ENCODE measurements at places on chromosomes 13 and 19. TPM values are rescaled to one million over a fixed set of nuclear protein-coding genes. Genes with fewer than 3 reads are reported as not detected.

Gene MIA
- total RNA-seq = 0.26 TPM

Gene VSTM1
- not detected for total RNA-seq

DNA sequence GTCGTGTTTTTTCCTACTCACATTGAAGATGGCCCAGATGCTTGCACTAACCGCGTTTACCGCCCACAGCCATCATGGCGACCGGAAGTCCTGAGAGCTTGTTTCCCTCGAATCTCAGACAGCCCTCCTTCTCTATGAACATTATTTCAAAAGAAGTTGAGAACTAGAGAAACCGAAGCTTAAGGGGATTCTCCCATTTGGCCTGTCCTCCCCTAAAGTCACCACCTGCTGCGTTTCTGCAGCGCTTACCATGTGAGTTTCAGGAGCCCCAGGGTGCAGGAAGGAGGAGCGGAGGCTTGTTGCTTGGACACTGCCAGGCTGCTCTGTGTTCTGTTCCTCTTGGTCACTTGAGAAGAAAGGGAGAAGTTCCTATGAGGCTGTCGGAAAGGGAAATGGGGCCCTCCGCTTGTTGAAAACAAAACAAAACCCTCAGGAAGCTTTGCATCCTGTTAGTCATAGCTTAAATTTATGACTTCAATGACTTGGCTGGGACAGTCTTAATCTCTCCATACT is 6.2 kb downstream of the CARD8 start:
- no peak for DNase-seq
- no peaks in the 10 kb centered on the region for H3K36me3 ChIP-seq
- H3K27ac ChIP-seq = no peak overlapping the region
- H3K4me3 ChIP-seq = no peak overlapping the region

DNA sequence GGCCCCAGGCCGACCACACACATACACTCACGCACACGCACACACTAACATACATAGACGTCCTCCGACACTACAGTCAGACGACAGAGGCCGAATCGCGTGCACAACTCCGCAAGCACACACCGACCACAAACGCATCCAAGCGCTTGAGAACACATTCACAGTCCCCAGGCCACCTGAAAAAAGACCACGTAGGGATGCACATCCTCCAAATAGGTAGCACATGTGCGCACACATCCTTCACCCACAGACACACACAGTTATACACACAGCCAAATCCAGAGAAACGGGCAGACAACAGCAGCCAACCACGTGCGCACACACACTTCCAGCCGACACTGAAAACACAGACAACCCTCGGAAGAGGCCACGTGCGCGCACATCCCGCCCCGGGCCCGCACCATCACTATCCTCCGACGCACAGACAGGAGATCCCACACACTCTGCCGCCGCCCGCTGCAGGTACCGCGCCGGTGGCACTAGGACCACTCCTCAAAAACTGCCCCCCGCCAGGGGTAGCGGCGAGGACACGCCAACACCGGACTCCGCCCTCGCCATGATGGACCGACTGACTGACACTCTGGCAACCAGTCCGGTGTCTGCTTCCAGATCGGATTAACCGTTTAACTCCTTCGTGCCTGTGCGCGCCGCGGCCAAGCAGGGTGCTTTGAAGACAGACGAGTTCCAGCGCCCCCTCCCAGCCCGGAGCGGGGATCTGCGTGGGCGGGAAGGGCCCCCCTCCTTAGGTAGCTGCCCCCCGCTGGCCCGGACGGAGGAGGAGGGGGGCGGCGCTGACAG is 493 bp upstream of the PDE4A start:
- no peaks in the 10 kb centered on the region for H3K36me3 ChIP-seq
- peaks cover 19% of the 10 kb centered on the region for H3K4me1 ChIP-seq
- peak; percentile 82 for DNase-seq
- H3K27me3 ChIP-seq = peaks cover 34% of the 10 kb centered on the region

DNA sequence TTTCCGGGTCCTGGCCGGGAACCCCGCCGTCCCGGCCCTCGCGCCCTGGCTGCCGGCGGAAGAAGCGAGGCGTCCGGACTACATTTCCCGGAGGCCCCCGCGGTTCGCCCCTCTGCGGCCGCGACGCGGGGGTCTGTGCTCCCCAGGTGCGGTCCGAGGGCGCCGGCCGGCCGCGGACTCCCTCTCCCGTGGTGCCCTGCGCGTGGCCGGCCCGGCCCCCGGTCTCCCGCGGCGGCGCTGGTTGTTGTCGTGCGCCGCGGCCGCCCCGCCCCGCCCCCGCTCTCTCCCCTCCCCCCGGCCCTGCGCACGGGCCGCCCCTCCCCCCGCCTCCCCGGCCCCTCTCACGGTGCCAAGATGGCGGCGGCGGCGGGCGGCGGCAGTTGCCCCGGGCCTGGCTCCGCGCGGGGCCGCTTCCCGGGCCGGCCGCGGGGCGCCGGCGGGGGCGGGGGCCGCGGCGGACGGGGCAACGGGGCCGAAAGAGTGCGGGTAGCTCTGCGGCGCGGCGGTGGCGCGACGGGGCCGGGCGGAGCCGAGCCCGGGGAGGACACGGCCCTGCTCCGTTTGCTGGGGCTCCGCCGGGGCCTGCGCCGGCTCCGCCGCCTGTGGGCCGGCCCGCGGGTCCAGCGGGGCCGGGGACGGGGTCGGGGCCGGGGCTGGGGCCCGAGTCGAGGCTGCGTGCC is at the start of gene KMT2B:
Gene KMT2B (plus strand): TSS at position 339 of the 680 bp plus-strand sequence. CDS start 16 bp downstream, at position 355.
- peaks cover 9% of the 10 kb centered on the region for H3K4me1 ChIP-seq
- H3K4me3 ChIP-seq = peak within 1 kb of the TSS; percentile 83
- no peak for DNase-seq
- peaks cover 19% of the 10 kb centered on the region for H3K36me3 ChIP-seq

DNA sequence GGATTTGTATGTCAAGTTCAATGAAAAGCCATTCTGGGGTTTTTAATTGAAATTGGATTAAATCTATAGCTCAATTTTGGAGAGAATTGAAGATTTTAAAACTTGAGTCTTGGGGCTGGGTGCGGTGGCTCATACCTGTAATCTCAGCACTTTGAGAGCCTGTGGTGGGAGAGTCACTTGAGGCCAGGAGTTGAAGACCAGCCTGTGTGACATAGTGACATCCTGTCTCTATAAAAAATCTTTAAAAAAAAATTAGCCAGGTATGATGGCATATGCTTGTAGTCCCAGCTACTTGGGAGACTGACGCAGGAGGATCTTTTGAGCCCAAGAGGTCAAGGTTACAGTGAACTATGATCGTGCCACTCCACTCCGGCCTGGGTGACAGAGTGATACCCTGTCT is 41.2 kb downstream of the VAV1 start:
- H3K4me1 ChIP-seq = no peaks in the 10 kb centered on the region
- no peak overlapping the region for H3K27ac ChIP-seq
- no peak overlapping the region for H3K4me3 ChIP-seq
- DNase-seq = no peak
- H3K36me3 ChIP-seq = no peaks in the 10 kb centered on the region

DNA sequence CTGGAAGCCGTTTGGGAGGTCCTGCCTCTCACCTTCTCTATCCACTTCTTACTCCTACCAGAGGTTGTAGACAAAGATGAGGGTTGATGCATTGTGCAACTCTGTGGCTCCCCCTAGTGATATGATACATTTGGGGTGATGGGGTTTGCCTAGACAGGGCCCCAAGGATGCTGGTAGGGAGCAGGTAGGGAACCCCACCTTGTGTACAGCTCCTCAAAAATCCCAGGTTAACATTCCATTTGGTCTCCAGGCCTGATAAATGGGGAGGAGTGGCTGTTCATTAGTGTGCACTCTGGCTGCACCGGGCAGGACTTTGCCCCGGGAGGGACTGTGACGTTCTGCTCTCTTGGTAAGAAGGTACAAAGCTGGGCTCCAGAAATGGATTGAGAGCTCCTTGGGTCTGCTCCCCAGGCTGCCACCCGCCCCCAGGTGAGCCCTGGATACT is 19.2 kb downstream of the SIGLEC8 start:
- no peak overlapping the region for H3K27ac ChIP-seq
- no peak for DNase-seq
- no peaks in the 10 kb centered on the region for H3K27me3 ChIP-seq
- no peaks in the 10 kb centered on the region for H3K36me3 ChIP-seq
- H3K4me3 ChIP-seq = no peak overlapping the region

Gene DKKL1
- 0.26 TPM for total RNA-seq

GRCh38 chr13:27293873-27294515 is 23.4 kb downstream of the RASL11A start:
- H3K36me3 ChIP-seq = no peaks in the 10 kb centered on the region
- DNase-seq = no peak

- H3K27me3 ChIP-seq = no peaks in the 10 kb centered on the region
- no peak overlapping the region for H3K27ac ChIP-seq
- no peak for DNase-seq
- no peaks in the 10 kb centered on the region for H3K4me1 ChIP-seq
- H3K36me3 ChIP-seq = peaks cover 2% of the 10 kb centered on the region
These were observed 418 bp downstream of the ZNF444 start for GRCh38 chr19:56141417-56141993.

Gene KLK15
- not detected for total RNA-seq

Gene ZNF44
- 7.7 TPM for total RNA-seq

Gene KRTDAP
- not detected for total RNA-seq

DNA sequence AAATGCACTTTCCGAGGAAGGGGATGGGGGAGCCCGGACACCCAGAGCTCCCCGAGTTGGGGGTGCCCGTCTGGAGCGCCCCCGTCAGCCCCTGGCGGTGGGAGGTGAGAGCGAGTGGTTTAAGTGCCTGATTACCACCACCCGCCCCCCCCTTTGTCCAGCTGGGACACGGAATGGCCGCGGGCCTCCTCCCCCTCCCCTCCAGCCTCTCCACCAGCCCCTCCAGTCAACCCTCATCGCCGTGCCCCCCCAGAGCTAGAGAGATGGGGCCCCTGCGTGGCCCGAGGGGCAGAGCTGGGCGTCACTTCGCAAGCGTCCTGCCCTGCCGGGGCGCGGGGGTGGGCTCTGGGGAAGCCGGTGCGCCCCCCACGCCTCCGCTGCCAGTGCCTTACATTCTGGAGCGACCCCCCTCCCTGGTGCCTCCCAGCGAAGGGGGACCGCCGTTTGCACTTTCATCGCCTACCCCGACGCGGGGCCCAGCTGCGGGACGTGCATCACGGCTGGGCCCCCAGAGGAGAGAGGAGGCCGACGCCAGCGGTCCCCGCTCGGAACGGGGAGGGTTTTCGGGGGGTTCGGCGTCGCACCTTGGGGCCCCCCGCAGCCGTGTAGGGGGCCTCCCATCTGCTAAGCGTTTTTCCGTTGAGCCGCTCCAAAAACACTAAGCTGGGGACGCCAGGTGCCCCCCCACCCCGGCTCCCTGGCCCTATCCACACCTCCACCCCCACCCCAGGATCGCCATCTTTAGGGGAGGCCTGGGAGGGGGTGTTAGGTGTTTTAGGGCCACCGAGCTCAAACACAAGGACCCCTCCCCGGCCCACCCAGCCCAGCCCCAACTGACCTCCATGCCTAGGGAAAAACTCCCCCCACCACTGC is 16.4 kb downstream of the SMIM24 start:
- H3K4me3 ChIP-seq = no peak overlapping the region
- H3K27me3 ChIP-seq = no peaks in the 10 kb centered on the region
- H3K36me3 ChIP-seq = peaks cover 8% of the 10 kb centered on the region
- no peak overlapping the region for H3K27ac ChIP-seq

DNA sequence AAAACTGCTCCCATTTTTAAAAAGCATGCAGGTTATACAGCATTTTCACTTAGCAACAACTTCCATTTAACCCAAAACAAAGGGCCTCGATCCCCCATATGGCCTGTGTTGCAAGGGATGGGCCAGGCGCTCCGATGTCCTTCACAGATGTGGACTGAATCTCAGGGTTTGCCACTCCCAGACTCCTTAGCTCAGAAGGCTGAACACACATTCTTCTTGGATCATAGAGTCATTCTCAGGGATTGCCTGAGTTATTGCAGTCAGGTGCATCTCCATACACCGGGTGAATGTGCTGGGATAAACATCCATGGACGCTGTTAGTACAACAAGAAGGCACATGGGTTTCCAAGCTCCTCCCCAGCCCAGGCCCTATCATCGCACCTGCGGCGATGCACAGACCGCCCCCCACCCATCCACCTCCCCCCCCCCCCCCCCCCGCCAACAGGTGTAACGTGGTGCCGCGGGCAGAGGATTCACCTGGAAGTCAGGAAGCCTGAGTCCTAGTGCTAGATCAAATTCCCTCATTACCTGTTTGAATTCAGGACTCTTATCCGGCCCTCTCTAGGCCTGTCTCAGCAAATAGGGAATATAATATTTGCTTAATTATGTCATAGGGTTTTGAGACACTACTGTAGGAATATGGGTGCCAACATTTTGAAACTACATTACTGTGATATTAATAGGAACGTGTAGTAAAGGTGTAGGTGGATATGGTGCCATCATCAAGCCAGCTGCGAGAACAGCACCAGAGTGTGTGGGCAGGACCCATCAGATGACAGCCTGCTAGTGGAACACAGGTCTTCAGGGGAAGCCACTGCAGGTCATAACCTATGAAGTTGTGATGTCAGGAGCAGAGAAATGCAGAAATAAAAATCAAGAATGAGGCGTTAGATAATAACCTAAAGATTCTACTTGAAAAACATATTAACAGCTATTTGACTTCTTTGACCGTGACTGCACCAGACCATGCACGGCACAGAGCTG is 110.9 kb downstream of the SACS start:
- peak overlapping the region; percentile 93 for H3K27ac ChIP-seq
- H3K4me1 ChIP-seq = peaks cover 11% of the 10 kb centered on the region
- DNase-seq = no peak
- H3K36me3 ChIP-seq = no peaks in the 10 kb centered on the region
- no peaks in the 10 kb centered on the region for H3K27me3 ChIP-seq

DNA sequence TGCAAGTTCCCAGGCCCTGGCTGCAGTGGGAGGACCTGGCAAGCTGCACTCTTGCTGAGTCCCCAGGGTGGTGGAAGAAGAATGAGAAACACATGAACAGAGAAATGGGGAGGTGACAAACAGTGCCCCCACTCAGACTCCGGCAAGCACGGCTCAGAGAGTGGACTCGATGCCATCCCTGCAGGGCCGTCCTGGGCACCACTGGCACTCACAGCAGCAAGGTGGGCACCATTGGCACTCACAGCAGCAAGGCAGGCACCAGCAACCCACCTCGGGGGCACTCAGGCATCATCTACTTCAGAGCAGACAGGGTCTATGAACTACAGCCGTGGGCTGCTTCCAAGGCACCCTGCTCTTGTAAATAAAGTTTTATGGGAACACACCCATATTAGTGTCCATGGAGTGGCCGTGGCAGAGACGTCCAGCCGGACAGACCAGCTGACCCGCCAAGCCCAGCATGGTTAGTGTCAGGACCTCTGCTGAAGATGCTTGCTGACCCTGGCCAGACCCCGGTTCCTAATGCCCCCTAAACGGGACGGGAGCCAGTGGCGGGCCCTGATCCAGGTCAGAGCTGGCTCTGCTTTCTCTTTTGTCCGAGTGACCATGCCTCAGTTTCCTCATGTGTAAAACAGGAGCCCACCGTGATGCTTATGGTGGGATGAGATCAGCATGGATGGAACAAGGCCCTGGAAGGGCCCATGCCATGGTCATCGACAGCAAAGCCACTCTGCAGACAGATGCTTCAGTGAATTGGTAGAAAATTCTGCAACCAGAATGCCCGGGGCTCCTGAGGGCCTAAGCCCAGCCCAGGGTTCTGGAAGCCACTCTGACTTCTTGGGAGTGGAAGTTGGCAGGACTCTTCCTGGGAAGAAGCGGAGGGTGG is 2.1 kb upstream of the F10 start:
- H3K36me3 ChIP-seq = no peaks in the 10 kb centered on the region
- H3K27me3 ChIP-seq = peaks cover 2% of the 10 kb centered on the region
- no peak overlapping the region for H3K4me3 ChIP-seq
- H3K4me1 ChIP-seq = no peaks in the 10 kb centered on the region
- no peak overlapping the region for H3K27ac ChIP-seq
- no peak for DNase-seq

- H3K4me1 ChIP-seq = peaks cover 15% of the 10 kb centered on the region
- DNase-seq = peak; percentile 74
- no peaks in the 10 kb centered on the region for H3K27me3 ChIP-seq
These were observed 187.3 kb upstream of the UBL3 start for GRCh38 chr13:30037766-30038165.

All from fibroblast of lung (primary cell).